ENCODE measurements at places on chromosomes 2 and 18.

- DNase-seq = no peak
Measured at GRCh38 chr2:88959480-88960204, 268.2 kb downstream of the RPIA start.

DNA sequence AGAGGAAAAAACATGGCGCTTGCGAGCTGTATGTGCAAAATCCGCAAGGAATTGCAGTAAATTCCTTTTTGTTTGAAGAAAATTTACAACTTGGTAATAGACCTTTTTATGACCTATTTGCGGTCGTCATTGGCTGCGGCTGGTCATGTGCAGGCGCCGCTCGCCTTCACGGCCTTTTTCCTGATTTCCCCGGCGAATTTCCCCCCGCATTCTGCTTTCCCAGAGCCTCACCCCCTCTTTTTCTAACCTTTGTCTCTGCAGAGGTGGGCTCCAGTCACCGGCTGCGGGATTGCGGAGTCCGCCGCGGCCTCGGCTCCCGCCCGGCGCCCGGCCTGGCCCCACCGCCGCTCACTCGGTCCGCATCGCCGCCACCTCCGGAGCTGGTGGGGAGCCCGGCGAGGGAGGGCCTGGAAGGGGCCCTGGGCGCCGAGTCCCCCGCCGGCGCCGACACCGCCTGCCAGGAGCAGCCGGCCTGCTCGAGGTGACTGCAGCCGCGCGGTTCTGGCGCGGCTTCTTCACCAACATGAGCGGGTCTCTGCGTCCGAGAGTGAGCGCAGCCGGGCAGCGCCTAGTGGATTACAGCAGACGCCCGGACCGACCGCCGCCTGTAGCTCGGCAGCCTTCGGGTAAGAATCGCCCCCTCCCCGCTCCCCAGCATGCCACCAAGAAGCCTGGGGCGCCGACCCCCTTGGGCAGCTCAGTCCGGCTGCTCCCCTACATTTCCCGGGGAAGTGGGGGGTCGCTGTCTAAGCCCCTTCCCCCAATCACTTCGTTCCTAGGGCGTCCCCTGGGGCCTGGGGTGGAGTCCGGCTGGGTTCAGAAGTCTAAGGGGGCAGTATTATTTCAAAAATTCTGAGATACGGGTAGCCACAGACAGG lies 7.1 kb downstream of the HOXD8 start:
- no peak for DNase-seq

DNA sequence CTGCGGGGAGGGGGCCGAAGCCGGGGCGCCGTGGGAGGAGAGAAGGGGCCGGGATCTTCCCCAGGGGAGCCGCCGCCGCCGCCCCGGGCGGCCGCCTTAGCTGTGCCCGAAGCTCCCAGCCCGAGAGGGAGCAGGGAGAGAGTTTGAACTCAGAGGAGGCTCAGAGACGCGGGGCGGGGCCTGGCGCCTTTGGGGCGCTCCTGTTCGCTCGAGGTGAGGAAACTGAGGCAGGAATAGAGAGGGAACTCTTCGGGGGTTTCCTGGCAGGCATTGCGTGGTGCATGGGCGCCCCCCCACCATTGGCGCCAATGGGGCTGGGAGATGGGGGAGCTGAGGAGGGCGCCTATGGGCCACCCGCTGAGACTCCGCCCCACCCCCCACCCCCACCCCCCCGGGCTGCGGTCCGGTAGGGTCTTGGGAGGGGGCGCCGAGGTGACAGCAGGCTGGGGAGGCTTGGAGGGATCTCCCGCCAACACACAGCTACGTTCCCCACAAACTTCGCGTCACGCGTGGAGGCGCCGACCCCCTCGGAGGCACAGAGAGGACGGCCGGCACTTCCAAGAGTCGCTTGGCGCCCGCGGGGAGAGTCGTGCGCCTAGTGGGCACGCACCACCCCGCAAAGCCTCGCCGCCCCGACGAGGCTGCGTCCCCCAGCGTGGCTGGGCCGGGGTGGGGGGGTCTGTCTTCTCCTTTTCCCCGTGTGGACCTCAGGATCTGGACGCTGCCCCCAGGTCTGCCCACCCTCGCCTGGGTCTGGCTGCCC lies 680 bp downstream of the CTDSP1 start:
- peak; percentile 50 for DNase-seq

DNA sequence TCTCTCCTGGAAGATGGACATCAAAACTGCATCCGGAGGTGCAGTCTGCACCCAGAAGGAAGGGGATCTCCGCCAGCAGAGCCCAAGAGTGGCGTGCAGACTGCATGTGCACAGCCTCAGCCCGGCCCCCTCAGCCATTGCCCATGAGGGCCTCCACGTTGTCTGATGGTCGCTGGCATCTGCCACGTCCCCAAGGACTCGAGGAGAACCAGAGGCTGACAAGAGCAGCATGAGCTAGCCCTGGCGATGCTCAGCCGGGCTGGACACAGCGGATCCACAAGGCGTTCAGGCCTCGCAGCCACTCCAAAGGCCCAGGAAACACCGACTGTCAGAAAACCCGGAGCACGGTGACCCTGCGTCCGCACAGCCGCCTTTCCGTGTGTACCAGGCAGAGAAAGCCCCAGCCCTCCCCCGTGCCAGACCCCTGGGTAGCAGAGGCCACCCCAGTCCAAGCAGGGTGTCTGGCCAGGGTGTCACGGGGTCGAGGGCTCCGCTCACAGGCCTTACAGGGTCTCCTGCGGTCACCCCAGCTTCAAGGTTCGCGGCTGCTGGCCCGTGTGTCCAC lies 48.3 kb downstream of the SLC66A2 start:
- no peak for DNase-seq

- no peak for DNase-seq
Measured at GRCh38 chr2:202171241-202171825, 67.1 kb downstream of the SUMO1 start.

DNA sequence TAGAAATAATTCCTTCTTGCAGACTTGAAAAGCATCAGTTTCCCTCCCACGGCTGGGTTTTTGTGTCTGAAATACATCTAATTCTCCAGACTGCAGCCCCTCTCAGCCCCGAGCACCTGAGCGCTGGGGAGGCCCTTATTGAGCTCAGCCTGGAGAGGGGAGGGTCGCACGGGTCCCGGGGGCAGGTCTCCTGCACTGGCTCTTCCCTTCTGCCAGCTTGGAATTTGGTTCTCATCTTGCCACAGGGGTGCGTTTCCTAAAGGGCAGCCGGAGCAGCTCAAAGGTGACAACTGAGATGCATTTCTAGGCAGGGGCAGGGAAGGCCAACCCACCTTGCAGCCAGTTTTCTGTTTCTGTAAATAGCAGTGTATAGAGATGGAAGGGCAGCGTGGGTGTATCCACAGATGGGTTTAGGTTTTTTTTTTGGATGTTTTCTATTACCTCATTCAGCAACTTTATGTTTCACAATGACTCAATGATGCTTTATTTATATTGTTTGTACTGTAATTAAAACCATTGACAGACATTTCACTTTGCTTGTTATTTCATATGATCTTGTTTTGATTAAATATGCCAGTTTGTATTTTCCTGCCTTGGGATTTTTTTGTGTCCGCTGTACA lies 37.0 kb downstream of the GBX2 start:
- no peak for DNase-seq

DNA sequence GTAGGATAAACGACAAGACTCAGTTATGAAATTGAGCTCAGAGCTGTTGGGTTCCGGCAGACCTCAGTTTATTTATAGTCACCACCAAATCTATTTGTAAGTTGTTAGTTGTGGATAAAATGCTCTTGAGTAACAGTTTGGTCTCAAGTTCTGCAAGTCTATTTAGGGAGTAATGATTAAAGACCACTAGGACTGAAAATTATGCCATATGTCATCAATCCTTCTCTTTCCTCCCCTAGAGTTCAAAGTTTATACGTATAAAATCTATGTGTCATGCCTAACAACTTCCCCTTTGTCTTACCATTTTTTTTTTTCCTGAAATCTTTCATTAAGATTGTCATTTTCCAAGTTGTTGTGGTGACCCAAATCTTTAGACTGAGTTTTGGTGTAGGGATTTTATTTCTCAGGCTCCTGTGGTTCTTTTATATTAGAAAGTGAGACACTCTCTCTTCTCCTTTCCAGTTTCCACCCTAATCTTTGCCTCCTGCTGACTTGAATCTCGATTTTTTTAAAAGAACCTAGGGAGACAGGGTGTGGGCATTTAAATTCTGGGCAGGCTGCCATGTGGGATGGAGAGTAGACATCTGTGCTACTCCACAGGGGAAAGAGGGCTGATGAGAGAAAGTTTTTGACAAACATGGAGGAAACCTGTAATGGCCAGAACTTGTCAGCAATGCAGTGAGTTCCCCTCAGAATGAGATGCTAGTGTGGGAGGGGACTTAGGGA lies 51.0 kb downstream of the LAMA3 start:
- DNase-seq = no peak

GRCh38 chr2:34254272-34254878 lies 655.3 kb upstream of the FAM98A start:
- DNase-seq = no peak

DNA sequence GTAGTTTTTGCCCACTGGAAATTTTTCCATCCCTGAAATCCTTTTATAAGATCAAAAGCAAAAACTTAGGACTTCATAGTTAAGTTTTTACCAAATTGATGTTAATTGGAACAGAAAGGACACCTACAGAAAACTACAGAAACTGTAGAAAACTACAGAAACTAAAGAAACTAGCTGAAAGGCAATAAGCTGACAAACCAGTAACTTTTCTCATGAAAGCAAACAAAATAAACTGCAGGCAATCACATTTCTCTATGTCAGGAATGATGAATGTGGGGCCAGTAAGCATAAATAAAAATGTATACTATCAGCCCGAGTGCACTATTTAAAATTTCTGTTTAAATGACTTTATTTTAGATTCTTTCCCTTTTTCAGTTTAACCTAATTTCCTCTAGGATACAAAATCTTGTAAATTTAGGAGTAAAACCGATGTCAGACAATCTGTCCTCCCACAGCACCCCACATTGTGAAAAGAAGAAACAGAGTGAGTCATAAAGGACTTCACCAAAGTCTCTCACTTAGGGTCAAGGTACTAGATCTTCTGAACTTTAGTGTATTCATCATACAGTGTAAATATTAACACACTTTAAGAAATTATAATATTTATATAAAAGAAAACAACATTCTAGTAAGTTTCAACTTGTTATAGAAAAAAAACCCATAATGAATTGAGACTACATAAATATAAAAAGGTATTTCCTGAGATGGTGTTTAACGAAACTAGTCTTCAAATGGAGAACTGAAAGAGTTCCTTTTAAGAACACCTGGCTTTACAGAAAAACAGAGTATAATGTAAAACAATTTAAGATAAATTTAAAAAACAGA lies 46.6 kb downstream of the USP40 start:
- DNase-seq = no peak

DNA sequence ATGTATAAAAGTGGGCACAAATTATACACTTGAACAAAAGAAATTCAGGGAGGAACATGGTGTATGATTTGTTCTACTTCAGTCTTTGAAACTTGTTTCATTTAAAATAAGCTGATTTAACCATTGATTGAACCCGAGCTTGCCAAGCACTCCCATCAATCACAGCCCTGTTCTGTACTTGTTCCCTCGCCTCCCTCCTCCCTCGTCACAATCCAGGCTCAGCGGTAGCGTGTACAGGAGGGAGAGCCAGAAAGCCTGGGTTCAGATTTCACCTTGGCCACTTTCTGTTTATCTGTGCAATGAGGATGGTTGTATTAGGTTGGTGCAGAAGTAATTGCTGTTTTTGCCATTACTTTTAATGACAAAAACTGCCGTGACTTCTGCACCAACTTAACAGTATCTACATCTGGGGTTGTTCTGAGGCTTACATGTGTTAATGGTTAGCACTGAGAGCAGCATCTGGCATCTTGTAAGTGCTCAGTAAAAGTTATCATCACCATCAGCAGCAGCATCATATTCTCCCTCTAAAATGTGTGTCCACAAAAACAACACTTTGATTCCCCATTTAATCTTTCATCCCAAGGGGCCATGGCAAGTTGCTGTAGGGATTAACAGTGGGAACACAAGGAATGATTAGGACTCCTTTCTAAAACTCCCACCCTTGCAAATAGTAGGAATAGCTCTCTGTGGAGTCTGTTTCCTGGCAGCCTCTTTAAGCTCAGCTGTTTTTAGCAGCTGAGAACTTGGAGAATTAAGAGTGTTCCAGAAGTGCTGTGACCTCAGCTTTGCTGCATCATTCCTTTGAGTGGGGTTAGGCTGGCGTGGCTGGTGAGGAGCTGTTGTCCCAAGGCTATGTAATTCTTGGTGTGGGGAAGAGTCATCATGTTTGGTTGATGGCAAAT lies 4.7 kb downstream of the DPYSL5 start:
- DNase-seq = no peak

- no peak for DNase-seq
Measured at GRCh38 chr2:160551259-160551658, 57.7 kb upstream of the RBMS1 start.

DNA sequence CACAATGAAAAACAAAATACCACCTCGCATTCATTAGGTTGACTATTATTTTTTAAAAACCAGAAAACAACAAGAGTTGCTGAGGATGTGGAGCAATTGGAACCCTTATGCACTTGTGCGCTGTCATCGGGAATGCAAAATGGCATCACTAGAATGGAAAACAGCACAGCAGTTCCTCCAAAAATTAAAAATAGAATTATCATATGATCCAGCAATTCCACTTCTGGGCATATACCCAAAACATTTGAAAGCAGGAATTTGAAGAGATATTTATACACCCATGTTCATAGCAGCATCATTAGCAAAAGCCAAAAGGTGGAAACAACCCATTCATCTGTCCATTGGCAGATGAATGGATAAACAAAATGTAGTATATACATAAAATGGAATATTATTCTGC lies 11.9 kb upstream of the NMUR1 start:
- no peak for DNase-seq

- DNase-seq = no peak
Measured at GRCh38 chr18:9933865-9934264, 20.0 kb downstream of the VAPA start.

DNA sequence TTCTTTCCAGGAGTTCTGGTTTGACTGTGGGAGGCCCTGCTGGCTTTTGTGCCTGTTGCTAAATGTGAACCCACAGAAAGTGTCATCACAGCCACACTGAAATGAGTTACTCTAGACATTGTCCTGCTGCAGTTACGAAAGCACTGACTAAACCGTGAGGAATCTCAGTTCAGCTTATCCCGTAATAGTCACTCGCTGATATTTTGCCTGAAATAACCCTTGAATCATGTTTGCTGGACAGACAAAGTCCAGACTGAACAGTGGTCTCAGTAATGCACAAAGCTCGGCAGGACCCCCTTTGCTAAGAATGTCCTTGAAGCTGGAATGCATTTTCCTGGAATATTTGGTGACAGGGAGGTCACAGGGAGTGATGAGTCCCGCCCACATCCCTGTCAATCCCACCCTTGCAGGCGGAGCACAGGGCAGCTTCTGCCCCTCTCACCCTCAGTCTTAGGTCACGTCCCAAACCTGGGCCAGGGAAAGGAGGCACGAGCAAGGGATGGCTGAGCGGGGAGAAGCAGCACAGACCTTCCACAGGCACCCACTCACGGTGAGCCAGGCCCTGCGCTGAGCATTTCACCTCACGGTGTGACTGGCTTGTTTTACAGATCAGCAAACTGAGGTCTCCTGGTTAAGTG lies 53.4 kb downstream of the ADI1 start:
- no peak for DNase-seq

DNA sequence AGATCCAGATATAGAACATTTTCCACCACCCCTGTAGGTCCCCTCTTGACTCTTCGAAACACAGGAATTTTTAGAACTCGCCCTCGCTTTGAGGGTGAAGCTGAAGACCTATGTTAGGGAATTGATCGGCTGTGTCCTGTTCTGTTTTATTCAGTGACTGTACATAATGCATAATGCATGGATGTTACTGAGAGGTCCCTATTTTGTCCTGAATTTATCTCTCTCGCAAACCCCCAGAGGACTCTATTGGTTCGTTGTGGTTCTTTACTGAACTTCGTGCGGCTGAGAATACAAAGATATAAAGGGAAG lies 431 bp upstream of the EIF5B start:
- DNase-seq = no peak

GRCh38 chr2:105887256-105887655 lies 142.5 kb downstream of the NCK2 start:
- no peak for DNase-seq
